ENCODE measurements at places on chromosomes 16 and 17.

- DNase-seq: no peak
These were observed 957.8 kb upstream of the RBFOX1 start for GRCh38 chr16:6374821-6375220.

DNA sequence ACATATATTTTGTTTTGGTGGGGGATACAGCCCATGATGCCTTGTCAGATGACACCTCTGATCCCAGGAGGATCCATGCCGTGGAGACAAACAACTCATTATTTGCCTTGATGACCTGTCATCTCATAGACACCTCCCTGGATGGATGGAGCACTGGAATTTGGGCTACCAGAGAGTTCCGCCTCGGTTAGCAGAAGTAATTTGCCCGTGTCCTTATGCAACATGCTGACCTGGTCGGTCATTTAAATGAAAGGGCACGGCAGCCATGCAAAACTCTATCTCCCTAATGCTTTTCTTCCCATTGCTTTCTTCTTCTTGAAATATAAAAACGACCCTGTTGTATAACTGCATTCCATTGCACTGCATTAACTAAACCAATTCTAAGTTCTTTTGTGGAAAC lies 145.3 kb downstream of the GRIN2A start:
- DNase-seq: no peak

DNA sequence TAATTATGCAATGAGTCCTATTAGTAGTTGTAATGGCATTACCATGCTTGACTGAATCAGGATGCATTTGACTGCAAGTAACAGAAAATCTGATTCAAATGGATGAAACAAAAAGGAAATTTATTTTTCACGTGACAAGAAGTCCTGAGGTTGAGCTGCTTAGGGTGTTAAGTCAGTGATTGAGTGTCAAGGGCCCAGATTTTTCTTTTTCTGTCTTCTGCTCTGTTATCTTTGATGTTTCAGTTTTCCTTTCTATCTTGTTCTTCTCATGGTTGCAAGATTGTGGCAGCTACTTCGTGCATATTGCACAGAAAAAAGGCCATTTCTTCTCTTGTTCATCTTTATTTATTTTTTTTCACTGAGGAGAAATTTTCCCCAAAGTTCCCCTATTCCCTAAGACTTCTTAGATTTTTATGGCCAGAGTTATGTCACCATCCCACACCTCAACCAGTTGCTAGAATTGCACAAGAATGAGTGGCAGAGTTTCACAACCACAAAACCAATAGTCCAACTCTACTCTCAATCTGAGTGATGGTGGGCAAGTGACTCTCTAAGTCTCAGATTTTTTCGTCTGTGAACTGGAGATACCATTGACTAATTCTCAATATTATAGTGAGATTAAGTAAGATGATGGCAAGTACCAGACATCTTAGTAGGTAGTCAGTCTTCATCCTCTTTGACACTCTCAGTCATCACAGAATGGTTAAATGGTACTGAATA lies 15.7 kb upstream of the GPR139 start:
- DNase-seq: no peak

- DNase-seq: no peak
These were observed 3.7 kb downstream of the PRSS8 start for GRCh38 chr16:31131841-31132271.

- DNase-seq: no peak
These were observed 28.3 kb downstream of the MSI2 start for GRCh38 chr17:57284583-57284982.

GRCh38 chr17:82085931-82086764 lies 11.9 kb downstream of the FASN start:
- DNase-seq: no peak

- DNase-seq: no peak
These were observed 11.8 kb downstream of the PRCD start for GRCh38 chr17:76551685-76552084.

All from cerebellar nuclear complex (tissue), 1 donor.